ENCODE measurements at places on chromosomes 4 and X.

GRCh38 chr4:3313139-3313538 is 20.3 kb downstream of the RGS12 start:
- no peak for DNase-seq

GRCh38 chr4:74536557-74536956 is 91.6 kb downstream of the AREG start:
- no peak for DNase-seq

- no peak for DNase-seq
Measured at GRCh38 chrX:85017721-85018120, 14.0 kb downstream of the APOOL start.

GRCh38 chrX:40496728-40497127 is 84.0 kb upstream of the ATP6AP2 start:
- no peak for DNase-seq

- no peak for DNase-seq
Measured at GRCh38 chrX:51406688-51407519, 74.3 kb downstream of the NUDT10 start.

- no peak for DNase-seq
Measured at GRCh38 chrX:6981718-6982406, 165.7 kb upstream of the STS start.

GRCh38 chr4:122119739-122120138 is 32.4 kb upstream of the BLTP1 start:
- no peak for DNase-seq

DNA sequence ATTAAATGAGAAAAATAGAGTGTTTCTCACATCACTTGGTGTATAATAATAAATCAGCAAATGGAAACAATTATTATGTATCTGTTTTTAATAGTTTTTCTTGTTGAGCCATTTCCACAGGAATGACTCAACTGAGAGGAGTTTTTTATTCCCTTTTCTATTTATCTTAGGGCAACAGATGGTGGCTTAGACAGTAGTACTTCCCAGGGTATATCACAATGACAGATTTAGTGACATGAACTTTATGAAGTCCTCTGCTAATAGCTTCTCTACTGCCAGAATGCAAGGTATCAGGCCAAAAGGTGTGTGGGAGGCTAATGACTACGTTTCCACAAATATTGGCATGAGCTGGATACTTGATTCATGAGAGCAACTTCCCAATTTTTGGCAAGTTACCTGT is 126.7 kb downstream of the HTR2C start:
- DNase-seq, result no peak

DNA sequence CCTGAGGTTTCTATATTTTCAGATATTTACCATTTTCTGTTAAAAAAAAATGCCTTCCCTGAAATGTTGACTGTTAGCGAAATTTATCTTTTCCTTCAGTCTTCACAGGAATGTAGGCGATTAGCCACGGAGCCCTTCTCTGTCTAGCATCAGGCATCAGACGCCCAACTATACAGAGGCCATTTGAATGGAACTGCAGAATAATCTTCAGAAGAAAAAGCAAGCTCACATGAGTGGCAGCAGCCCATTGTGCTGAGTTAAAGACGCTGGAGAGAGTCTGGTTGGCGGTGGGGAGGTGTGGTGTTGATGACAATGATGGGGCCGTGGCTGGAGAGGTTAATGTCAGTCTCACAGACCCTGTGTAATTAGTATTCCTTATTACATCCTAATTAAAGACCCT is 196.8 kb upstream of the LEF1 start:
- no peak for DNase-seq

- DNase-seq, result no peak
Measured at GRCh38 chr4:15414551-15415091, 13.2 kb upstream of the C1QTNF7 start.

DNA sequence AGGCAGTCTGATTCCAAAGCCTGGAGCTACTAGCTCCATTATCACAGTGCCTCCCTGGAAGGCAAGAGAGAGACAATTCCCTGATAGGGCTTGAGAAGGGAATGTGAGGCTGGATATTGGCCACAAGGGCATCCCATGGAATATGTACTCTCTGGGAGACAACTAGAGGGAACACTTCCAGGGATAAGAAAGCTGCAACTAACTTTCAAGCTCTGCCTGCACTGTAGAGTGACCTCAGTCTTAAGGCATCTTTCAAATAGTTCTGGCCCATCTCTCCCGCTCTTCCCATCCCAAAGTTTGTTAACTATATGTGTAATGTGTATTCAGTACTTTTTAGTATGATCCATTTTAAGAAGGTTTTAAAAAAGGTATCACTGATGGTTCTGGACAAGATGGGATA is 13.1 kb upstream of the RNF212 start:
- no peak for DNase-seq

DNA sequence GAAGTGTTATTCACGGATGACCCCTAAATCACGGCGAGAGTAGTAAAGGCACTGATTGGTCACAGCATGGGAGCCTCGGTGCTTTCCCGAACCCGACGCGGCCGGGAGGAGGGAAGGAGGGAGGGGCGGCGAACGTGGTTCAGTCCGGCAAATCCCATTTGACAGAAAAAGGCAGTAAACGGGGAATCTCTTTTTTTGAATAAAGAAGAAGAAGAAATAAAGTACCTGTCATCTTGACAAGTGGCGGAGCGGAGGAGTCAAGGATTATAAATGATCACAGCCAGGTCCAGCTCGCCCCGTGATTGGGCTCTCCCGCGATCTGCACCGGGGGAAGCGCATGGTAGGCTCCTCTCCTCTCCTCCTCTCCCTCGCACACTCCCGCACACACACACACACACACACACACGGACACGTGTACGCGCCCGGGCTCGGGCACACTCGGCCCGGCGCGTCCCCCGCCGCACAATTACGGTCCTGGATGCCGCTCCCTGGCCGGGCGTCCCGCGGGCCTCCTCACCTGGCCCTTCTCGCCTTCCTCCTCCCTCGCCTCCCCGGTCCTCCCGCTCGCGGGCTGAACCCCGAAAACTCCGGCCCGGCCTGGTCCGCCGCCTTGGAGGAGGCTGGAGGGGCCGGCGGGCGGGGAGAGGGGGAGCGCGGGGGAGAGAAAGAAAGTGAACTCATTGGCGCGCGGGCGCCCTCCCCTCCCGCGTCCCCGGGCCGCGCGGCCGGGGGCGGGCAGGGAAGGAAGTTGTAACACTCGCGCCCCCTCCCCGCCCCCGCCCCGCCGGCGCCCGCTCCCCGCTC is 99.2 kb upstream of the TENM3 start:
- DNase-seq, result no peak

- DNase-seq, result no peak
Measured at GRCh38 chr4:140130677-140131076, 23.3 kb downstream of the MAML3 start.

DNA sequence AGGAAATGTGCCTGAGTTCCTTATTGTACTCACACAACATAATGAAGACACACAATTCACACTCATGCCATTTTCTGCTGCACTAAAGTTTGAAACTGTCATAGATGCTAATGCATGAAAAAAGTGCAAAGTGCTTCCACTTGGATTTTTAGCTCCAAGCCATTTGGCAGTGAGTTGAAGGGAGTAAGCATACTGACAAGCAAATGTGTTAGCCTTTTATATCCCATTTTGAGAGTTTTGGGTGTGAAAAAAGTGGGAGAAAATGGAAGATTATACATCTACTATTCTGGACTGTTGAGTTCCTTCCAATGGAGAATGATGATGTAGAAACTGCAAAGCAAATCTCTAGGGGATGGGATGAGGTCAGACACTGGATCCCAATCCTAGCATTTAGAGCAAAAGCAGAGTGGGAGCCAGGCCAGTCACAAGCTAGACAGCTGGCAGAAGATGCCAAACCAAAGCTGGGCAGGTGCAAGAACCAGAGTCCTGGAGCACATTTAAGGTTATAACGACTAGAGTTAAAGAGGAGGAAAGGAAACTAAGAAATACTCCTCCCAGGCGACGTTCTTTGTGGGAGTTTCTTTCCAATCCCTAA is 216.8 kb downstream of the FBXO8 start:
- no peak for DNase-seq

DNA sequence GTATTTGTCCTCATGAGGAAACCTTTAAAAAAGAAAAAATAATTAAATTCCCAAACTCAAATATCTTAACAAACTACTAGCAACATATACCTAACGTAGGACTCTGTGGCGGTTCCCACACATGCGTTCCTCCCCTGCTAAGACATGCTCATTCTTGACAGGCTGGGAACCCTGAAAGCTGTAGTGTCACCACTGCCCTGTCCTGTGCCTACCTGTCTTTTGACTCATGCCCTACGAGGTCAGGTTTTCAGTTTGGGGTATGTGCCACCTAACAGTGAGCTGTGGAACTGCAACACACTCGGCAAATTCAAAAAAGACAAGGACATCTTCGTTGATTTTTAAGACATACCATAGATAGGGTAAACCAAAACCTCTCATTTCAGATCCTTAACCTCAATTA is 17.8 kb downstream of the IDS start:
- DNase-seq, result no peak

GRCh38 chr4:25343671-25344070 is 31.1 kb downstream of the ZCCHC4 start:
- DNase-seq, result no peak

DNA sequence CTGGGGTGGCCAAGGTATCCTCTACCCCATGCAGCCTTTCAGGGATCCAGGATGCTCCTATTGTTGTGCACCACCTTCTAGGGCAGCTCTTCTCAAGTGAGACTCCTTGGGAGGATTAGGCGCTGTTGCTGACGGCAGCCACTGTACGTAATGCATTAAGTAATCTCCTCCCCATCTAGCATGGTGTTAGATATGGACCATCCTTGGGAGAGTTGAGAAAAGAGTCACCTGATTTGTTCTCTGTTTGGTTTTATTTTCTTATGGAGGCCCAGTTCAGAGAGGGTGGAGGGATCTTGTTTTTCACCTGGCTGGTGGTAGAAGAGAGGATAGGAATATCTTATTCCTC is 46.4 kb downstream of the GYG2 start:
- DNase-seq, result no peak

DNA sequence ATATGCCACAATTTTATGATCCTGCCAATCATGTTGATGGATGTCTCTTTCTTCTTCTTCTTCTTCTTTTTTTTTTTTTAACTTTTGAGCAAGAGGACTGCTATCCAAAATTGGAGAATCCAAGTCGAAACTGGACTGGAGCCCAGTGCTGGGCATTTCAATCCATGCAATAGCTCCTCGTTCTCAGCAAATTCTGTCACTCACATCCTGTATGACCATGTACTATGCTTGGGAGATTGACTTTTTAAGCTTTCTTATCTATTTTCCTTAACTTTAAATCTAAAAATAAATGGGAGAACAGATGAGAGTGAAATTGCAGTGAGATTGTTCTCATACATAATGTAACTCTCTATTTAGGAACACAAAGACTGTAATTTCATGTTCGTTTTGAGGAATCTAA is 123.0 kb upstream of the PUDP start:
- DNase-seq, result no peak

GRCh38 chrX:155070038-155070437 is 898 bp downstream of the CMC4 start:
- no peak for DNase-seq

- peak; percentile 14 for DNase-seq
Measured at GRCh38 chr4:47913861-47914219, 543 bp downstream of the NFXL1 start.

DNA sequence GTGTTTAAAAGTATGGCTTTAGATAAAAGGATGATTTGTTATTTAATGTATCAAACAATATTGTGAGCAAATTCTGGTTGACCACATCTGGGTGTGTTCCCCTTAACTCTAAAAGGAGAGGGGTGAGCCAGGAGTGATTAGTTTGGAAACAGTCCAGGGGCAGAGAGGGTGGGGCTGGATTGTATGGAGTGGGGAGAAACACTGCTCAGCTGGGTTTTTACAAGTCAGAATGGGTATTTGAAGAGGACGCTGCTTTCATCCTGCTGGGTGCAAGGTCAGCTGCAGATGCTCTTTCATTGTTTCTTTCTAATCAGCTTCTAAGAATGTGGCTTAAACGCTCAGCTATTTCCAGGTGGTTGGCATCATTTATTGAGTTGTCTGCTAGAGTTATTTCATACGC is 82.8 kb upstream of the LIMCH1 start:
- no peak for DNase-seq

GRCh38 chrX:150158554-150159332 is 204.4 kb upstream of the MAMLD1 start:
- no peak for DNase-seq

DNA sequence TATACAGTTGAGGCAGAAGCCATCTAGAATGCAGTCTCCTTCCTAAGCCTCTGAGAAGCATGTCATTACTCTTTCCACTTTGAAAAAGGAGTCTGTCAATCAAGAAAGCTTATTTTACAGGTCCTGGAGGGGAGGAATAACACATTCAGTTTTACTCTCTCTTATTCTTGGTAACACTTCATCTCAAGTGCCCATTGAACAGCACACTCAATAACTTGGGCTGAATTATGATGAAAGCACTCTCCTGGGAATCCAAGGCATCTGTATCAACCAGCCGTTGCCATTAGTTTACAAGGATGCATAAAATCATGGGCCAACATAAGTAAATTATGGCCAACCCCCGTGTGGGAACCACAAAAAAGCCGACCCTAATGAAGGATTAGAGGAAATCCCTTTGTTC is 282.4 kb downstream of the C4orf33 start:
- DNase-seq, result no peak

DNA sequence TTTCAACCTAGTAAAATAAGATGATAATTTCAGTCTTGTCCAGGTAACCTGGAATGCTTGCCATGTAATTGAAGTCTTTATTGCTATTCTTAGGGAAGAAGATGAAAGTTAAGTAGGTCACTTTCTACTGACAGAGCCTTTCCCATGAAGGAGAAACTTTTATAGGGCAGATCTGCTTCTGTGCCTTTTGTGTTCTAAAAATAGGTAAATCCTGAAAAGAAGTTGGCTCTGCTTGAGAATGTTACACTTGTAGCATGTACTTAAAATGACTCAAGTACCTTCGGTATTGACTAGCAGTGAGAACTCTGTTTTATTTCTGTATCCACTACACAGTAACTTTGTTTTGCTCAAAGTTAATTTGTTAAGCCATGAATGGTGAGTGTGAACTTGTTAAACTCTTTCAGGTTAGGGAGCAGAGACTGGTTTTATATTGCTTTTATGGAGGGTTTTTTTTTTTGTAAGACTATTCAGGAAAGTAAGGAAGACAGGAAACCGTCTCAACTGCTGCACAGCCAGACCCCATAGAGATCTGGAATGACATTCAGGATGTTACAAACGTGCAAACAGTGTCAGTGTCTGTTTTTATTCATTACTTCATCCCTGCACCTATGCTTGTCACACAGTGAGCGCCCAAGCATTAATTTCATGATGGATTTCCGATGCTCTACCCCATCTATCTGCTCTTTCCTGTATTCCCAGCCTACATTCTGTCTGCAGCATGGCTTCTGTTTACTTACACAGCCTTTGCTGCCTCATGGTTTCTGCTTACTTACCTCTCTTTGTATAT is 53.0 kb downstream of the SEPTIN11 start:
- no peak for DNase-seq

Measured in activated gamma-delta T cell (primary cell).